DND-41 (cell line): ENCODE measurements at places on chromosomes 5 and 9.

DNA sequence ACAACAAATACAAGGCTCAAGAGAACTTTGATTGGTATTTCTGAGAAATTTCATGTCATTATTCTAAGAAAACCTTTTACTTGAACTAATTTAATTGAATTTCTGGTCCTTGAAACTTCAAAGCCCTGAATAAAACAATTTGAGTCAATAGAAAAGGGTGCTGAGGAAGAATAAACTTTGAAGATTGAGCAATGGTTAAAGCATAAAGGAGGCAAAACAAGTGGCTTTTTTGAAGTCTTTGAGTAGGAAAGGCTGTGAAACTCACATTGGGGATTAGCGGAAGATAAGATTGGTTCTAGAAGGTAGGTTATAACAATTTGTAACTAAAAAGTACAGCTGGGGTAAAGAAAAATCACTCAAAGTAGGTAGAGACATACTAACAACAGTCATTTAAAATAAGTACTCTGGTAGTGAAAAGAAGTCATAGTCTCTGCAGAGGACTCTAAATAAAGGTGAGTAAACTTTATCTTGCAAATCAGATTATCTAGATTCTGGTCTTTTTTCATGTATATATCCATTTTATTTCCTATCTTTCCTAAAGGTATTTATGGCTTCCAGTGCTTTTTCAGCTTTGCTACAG, 6.4 kb upstream of the PLPP1 start:
- H3K36me3 ChIP-seq, result no peaks in the 10 kb centered on the region
- peak overlapping the region; percentile 86 for H3K27ac ChIP-seq
- no peaks in the 10 kb centered on the region for H3K27me3 ChIP-seq
- no peak overlapping the region for H3K4me3 ChIP-seq
- DNase-seq, result no peak
- H3K4me1 ChIP-seq, result peaks cover 55% of the 10 kb centered on the region

DNA sequence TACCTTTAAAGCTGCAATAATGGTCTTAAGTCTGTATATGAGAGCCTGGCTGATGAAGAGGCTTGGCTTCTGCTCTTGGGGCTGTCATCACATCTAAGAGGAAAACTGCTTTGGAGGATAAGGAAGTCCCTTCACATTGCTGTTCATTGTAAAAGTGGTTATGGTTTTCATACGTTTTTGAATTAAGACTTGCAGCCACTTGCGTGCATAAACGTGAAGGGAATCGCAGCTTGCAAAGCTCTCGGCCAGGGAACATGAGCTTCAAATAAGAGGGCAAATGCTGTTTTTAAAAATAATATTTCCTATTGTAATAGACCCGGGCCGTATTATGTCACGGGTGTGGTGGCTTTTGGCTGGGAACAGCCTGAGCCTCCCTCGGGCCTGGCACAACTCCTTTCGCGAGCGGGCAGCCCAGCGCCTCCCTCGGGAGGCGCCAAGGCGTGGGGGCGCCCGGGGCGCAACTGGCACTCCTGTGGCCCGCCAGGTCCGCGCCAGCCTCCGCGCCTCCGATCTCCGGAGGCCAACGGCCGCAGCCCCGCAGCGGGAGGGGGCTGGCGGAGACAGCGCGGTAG, 538 bp upstream of the ARHGEF28 start:
- H3K27ac ChIP-seq, result no peak overlapping the region
- no peaks in the 10 kb centered on the region for H3K36me3 ChIP-seq
- DNase-seq, result no peak
- no peaks in the 10 kb centered on the region for H3K27me3 ChIP-seq
- no peaks in the 10 kb centered on the region for H3K4me1 ChIP-seq

- DNase-seq, result no peak
- H3K27me3 ChIP-seq, result no peaks in the 10 kb centered on the region
- H3K4me1 ChIP-seq, result no peaks in the 10 kb centered on the region
- H3K27ac ChIP-seq, result no peak overlapping the region
- no peak overlapping the region for H3K4me3 ChIP-seq
Measured at GRCh38 chr5:8613078-8613685, 744.2 kb downstream of the MTRR start.

DNA sequence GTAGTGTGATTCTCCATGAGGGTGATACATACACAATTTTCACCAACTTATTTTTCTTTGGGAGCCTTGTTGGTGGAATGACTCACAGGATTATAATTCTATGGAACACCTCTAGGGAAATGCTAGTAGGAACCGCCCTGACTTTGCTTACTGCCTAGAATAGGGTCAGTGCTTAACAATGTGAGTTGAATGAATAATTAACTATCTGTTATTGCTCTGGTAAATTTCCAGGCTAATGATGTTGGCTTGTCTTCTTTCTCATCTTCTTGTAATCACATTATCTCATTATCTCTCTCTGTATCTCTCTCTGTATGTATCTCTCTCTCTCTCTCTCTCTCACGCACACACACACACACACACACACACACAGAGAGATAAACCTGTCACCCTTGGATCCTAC, 291.1 kb downstream of the TRIM32 start:
- no peak for DNase-seq
- no peaks in the 10 kb centered on the region for H3K36me3 ChIP-seq
- no peak overlapping the region for H3K27ac ChIP-seq
- H3K27me3 ChIP-seq, result no peaks in the 10 kb centered on the region
- no peaks in the 10 kb centered on the region for H3K4me1 ChIP-seq

GRCh38 chr9:76090909-76091308, 200.4 kb downstream of the PCSK5 start:
- H3K27me3 ChIP-seq, result no peaks in the 10 kb centered on the region
- H3K27ac ChIP-seq, result no peak overlapping the region
- H3K4me3 ChIP-seq, result no peak overlapping the region
- no peak for DNase-seq
- no peaks in the 10 kb centered on the region for H3K4me1 ChIP-seq

DNA sequence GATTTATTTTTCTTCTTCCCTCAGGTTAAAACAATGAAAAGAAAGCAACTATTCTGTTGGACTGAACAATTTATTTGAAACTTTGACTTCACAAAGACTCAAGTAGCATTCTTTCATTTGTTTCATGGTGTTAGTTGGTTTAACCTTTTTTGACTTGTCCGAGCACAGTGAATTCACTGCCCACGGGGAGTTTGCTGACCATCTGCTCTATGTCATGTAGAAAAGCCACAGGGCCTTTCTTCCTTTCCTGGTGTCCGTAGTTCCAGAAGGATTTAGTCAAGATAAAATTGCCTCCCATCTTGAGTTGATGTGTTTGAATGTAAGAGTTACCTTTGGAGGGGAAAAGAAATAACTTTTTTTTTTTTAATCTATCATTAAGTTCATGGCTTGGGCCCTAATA, 55.1 kb upstream of the ZNF608 start:
- no peaks in the 10 kb centered on the region for H3K36me3 ChIP-seq
- DNase-seq, result no peak
- no peaks in the 10 kb centered on the region for H3K27me3 ChIP-seq
- no peak overlapping the region for H3K4me3 ChIP-seq

- no peak for DNase-seq
- H3K4me3 ChIP-seq, result no peak overlapping the region
- no peaks in the 10 kb centered on the region; the same call in 1 of the 2 replicates for H3K36me3 ChIP-seq
- H3K27ac ChIP-seq, result no peak overlapping the region
- H3K4me1 ChIP-seq, result peaks cover 18% of the 10 kb centered on the region
Measured at GRCh38 chr9:105444130-105444529, 3.7 kb upstream of the FSD1L start.

DNA sequence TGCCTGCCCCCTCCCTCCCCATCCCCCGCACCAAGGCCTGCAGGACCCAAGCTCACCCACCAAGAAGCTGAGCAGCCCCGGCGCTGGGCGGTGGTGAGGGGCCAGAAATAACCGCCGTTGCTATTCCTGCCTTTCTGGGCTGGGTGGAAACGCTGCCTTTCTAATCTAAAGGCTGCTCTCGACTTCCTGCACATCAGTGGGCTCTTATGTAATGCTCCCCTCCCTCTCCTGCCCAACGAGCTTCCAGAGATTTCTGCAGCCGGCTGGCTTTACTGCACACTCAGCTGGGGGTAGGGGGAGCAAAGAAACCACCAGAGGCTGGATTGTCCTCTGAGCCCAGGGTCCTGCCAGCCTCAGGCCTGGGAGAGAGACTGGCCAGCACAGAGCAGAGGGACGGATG, 6.9 kb upstream of the EGR1 start:
- no peaks in the 10 kb centered on the region for H3K36me3 ChIP-seq
- DNase-seq, result no peak
- H3K4me3 ChIP-seq, result no peak overlapping the region
- H3K27ac ChIP-seq, result no peak overlapping the region

DNA sequence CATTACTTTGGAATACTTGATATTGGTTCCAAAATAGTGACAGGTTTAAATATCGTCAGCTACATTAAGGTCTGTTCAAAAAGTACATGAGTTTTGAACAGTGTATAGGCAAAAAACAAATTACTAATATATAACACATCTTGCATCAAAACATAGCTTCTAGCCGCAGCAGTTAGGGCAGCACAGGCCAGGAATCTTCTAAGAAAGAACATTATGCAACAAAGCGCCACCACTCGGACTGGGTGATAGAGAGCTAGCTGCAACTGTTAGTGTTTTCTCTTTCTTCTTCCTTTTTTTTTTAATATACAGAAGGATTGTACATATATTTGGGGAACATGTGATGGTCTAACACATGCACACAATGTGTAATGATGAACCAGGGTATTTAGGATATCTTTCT, 504.5 kb downstream of the NR2F1-AS1 start:
- no peak overlapping the region for H3K4me3 ChIP-seq
- H3K4me1 ChIP-seq, result no peaks in the 10 kb centered on the region
- DNase-seq, result no peak
- no peaks in the 10 kb centered on the region for H3K27me3 ChIP-seq

DNA sequence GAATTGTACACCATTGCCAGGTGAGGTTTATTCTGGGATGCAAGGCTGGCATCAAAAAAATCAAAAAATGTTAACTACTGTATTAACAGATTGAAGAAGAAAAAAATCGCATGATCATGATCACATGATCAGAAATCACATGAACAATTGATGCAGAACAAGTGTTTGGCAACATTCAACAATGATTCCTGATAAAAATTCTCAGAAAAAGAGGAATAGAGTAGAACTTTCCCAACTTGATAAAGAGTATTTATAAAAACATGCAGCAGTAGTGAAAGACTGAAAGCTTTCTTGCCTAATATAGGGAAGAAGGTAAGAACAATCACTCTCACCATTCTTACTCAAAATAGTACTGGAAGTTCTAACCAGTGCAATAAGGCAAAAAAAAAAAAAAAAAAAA, 16.4 kb downstream of the SLCO4C1 start:
- H3K4me3 ChIP-seq, result no peak overlapping the region
- no peaks in the 10 kb centered on the region for H3K36me3 ChIP-seq
- no peak overlapping the region for H3K27ac ChIP-seq
- H3K27me3 ChIP-seq, result no peaks in the 10 kb centered on the region
- no peaks in the 10 kb centered on the region for H3K4me1 ChIP-seq

- H3K36me3 ChIP-seq, result no peaks in the 10 kb centered on the region
- no peak for DNase-seq
- no peak overlapping the region for H3K4me3 ChIP-seq
- H3K27me3 ChIP-seq, result no peaks in the 10 kb centered on the region
- H3K4me1 ChIP-seq, result no peaks in the 10 kb centered on the region
- H3K27ac ChIP-seq, result no peak overlapping the region
Measured at GRCh38 chr9:134770972-134771971, 109.3 kb upstream of the FCN2 start.

GRCh38 chr5:176776916-176777315, 33.4 kb upstream of the UNC5A start:
- no peak overlapping the region for H3K27ac ChIP-seq
- no peaks in the 10 kb centered on the region for H3K36me3 ChIP-seq
- DNase-seq, result no peak
- H3K4me3 ChIP-seq, result no peak overlapping the region
- H3K27me3 ChIP-seq, result peaks cover 17% of the 10 kb centered on the region

GRCh38 chr9:124602632-124603031, 95.4 kb upstream of the NR5A1 start:
- H3K36me3 ChIP-seq, result no peaks in the 10 kb centered on the region
- H3K27ac ChIP-seq, result no peak overlapping the region
- H3K27me3 ChIP-seq, result no peaks in the 10 kb centered on the region
- no peak overlapping the region for H3K4me3 ChIP-seq

GRCh38 chr9:128683340-128684064, 5.5 kb upstream of the SET start:
- H3K27me3 ChIP-seq, result no peaks in the 10 kb centered on the region
- H3K4me3 ChIP-seq, result peak overlapping the region; percentile 51; the same call in 1 of the 2 replicates
- no peaks in the 10 kb centered on the region for H3K36me3 ChIP-seq
- DNase-seq, result peak; percentile 50

DNA sequence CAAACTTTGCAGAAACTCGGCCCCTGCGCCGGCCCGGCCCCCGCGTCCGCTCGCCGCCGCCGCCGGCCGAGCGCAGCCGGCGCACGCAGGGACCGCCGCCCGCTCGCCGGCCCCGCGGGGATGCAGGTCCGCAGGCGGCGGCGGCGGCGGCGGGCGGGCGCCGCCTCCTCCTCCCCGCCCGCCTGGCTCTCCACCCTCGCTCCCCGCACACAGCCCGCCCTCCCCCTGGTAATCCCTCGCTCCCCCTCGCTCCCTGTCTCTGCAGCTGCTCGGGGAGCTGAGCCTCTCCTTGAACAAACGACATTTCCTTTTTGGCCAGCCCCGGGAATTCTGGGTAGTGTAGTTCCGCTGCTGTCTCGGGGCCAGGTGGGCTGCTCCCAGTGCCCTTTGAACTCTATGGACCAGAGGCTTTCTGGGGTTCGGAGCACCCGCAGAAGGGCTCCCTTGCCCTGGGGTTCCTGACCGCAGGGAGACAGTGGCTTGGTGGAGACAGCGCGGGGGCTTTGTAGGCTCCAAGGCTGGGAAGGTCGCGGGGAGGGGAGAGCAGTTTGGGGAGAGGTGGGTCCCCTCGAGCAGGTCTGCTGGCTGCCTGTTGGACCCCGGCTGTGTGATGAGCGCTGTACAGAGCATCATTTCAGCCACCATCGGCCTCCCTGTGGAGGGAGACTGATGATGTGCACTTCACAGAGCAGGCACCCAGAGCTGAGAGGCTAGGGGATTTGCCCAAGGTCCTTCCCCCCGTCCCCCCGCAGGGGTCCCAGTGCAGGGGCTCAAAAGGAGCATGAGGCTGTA, 1.8 kb upstream of the FAM78A start:
- peak overlapping the region; percentile 86 for H3K4me3 ChIP-seq
- no peaks in the 10 kb centered on the region for H3K27me3 ChIP-seq
- peaks cover 22% of the 10 kb centered on the region; the same call in 1 of the 2 replicates for H3K36me3 ChIP-seq
- peaks cover 20% of the 10 kb centered on the region for H3K4me1 ChIP-seq
- H3K27ac ChIP-seq, result peak overlapping the region; percentile 84
- peak; percentile 90 for DNase-seq

DNA sequence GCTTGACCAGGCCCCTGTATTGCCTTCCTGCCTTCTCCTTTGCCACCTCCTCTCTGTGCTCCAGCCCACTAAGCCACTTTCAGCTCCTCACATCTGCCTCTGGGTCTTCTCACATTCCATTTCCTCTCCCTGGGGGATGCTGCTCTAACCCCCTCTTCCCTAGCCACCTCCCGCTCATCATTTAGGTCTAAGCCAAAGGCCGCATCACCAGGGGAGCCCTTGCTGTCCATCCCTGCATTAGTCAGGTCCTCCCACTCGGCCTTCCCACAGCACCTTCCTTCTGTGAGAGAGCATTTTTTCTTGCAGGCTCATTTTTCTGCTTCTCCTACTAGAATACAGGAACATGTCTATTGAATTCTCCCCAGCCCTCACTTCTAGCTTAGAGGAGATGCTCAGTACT, 72.6 kb upstream of the GALNT10 start:
- H3K36me3 ChIP-seq, result no peaks in the 10 kb centered on the region
- no peak for DNase-seq
- H3K4me1 ChIP-seq, result no peaks in the 10 kb centered on the region
- H3K27ac ChIP-seq, result no peak overlapping the region

GRCh38 chr5:14155075-14155474, 11.9 kb downstream of the TRIO start:
- no peaks in the 10 kb centered on the region for H3K27me3 ChIP-seq
- DNase-seq, result no peak
- H3K27ac ChIP-seq, result no peak overlapping the region
- no peak overlapping the region for H3K4me3 ChIP-seq
- H3K4me1 ChIP-seq, result no peaks in the 10 kb centered on the region
- no peaks in the 10 kb centered on the region for H3K36me3 ChIP-seq
